ENCODE measurements at places on chromosomes 4 and X. TPM values are rescaled to one million over a fixed set of nuclear protein-coding genes. Genes with fewer than 3 reads are reported as not detected.

GRCh38 chr4:124806403-124806802, 93.9 kb upstream of the ANKRD50 start:
- DNase-seq, result no peak
- no peaks in the 10 kb centered on the region for H3K36me3 ChIP-seq

DNA sequence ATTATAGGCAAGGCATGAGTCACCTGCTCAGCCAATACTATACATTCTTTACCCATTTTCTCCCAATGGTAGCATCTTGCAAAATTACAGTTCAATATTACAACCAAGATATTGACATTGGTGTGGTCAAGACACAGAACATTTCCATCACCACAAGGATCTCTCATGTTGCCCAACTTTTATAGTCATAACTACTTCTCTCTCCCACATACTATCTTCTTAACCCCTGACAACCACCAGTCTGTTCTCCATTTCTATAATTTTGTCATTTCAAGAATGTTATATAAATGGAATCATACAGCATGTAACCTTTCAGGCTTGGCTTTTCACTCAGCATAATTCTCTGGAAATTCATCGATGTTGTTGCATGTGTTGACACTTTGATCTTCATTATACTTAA, 144.9 kb downstream of the ENOX2 start:
- H3K36me3 ChIP-seq, result no peaks in the 10 kb centered on the region
- no peak overlapping the region for H3K4me3 ChIP-seq
- no peak overlapping the region for H3K27ac ChIP-seq
- H3K27me3 ChIP-seq, result no peaks in the 10 kb centered on the region
- H3K4me1 ChIP-seq, result no peaks in the 10 kb centered on the region

DNA sequence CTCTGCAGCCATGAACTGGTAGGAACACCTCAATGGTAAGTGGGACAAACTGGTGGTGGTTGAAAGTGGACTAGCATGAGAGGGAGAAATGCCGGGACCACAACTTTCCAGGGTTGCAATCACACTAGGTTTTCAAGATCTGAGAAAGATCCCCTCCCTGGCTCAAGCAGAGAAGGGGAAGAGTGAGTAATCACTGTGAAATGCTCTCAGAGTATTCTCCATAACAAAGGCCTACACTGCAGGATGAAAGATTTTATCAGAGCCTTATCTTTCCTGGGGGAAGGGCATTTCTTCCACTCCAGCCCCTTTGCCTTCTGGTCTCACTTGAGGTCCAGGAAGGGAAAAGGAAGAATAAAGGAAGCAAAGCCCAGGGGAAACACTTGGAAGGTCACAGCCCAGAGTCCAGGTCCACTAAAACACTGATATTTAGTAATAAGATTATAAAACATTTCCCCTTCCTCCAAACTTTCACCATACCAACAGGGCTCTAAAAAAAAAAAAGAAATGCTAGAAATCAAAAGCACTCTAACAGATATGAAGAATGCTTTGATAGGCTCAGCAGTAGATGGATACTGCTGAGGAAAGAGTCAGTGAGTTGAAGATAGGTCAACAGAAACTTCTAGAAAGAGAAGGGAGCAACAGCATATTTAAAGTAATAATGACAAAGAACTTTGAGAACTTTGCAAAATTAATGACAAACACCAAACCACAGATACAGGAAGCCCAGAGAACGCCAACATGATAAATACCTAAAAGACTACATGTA, 95.9 kb downstream of the WDFY3 start:
- H3K27me3 ChIP-seq, result no peaks in the 10 kb centered on the region
- peak overlapping the region; percentile 71 for H3K27ac ChIP-seq
- no peaks in the 10 kb centered on the region for H3K4me1 ChIP-seq
- peak; percentile 40 for DNase-seq
- H3K36me3 ChIP-seq, result no peaks in the 10 kb centered on the region
- no peak overlapping the region for H3K4me3 ChIP-seq

DNA sequence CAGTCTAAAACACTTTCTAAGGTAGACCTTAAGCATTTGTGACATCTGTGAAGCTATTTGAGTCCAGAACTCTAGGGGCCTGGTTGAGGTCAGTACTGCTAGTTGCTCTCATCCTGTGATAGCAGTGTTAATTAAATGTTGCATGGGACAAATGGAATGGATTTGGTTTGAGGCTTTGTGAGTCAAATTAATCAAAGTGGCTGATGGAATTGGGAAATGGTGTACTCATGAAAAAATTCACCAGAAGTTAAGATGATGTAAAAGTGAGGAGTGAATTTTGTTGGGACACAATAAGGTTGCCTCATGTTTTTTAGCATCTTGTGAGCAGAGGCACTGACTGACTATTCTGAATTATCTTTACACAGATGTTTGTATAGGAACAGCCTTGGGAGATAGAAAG, 99.2 kb upstream of the ARSJ start:
- DNase-seq, result no peak
- H3K4me1 ChIP-seq, result no peaks in the 10 kb centered on the region
- no peaks in the 10 kb centered on the region for H3K36me3 ChIP-seq
- H3K27ac ChIP-seq, result no peak overlapping the region
- H3K4me3 ChIP-seq, result no peak overlapping the region
- no peaks in the 10 kb centered on the region for H3K27me3 ChIP-seq

GRCh38 chr4:145093638-145094037, 4.4 kb downstream of the ANAPC10 start:
- H3K27ac ChIP-seq, result no peak overlapping the region
- no peaks in the 10 kb centered on the region for H3K27me3 ChIP-seq
- peaks cover 8% of the 10 kb centered on the region for H3K4me1 ChIP-seq
- H3K36me3 ChIP-seq, result no peaks in the 10 kb centered on the region
- no peak overlapping the region for H3K4me3 ChIP-seq

DNA sequence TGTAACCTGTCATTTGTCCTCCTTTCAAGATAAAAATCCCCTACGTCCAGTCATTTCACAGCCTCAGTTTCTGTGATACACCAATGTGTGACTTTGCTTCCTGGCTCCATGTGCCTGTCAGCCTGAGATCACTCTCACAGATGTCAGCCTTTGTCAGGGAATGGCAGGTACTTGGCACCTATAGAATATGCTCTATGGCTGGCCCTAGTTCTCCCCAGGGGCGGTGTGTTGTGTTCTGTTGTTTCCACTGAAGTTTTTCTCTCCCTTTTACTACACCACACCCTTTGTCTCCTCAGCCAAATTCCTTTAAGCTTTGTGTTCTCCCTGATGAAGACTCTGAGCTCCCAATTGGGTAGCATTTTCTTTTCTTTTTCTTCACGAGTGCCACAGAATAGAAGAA, 81.7 kb downstream of the ALPK1 start:
- peaks cover 14% of the 10 kb centered on the region for H3K27me3 ChIP-seq
- H3K36me3 ChIP-seq, result no peaks in the 10 kb centered on the region
- H3K4me1 ChIP-seq, result no peaks in the 10 kb centered on the region
- H3K27ac ChIP-seq, result no peak overlapping the region
- DNase-seq, result no peak

- no peaks in the 10 kb centered on the region for H3K27me3 ChIP-seq
- H3K27ac ChIP-seq, result no peak overlapping the region
- no peaks in the 10 kb centered on the region for H3K4me1 ChIP-seq
- H3K4me3 ChIP-seq, result no peak overlapping the region
- H3K36me3 ChIP-seq, result no peaks in the 10 kb centered on the region
Measured at GRCh38 chr4:174444390-174444789, 77.9 kb downstream of the HPGD start.

- peaks cover 3% of the 10 kb centered on the region for H3K4me1 ChIP-seq
- no peak overlapping the region for H3K27ac ChIP-seq
- H3K4me3 ChIP-seq, result no peak overlapping the region
- H3K36me3 ChIP-seq, result no peaks in the 10 kb centered on the region
- H3K27me3 ChIP-seq, result no peaks in the 10 kb centered on the region
- no peak for DNase-seq
Measured at GRCh38 chr4:183388777-183389176, 55.7 kb upstream of the CDKN2AIP start.

GRCh38 chr4:94488670-94489069, 36.9 kb downstream of the PDLIM5 start:
- H3K36me3 ChIP-seq, result no peaks in the 10 kb centered on the region
- H3K27ac ChIP-seq, result peak overlapping the region; percentile 21
- H3K4me1 ChIP-seq, result no peaks in the 10 kb centered on the region
- no peak overlapping the region for H3K4me3 ChIP-seq

DNA sequence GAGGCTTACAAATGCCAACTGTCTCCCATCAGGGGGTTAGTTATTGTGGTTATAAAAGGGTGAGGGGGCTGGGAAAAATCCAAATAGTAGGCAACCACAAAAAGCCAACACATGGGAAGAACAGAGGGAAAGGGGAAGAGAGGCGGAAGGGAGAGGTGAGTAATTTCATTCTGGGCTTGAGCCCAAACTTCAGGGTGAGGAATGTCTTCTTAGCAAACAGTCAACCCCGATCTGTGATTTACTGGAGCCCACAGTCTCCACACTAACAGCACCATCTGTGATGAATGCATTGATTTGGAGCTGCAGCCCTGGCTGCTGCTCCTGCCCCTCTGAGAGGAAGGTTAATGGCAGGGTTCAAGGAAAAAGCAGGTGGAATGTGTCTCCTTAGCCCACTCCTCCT, 162.2 kb upstream of the GPR101 start:
- no peaks in the 10 kb centered on the region for H3K36me3 ChIP-seq
- no peak overlapping the region for H3K4me3 ChIP-seq
- no peaks in the 10 kb centered on the region for H3K4me1 ChIP-seq
- no peak for DNase-seq
- H3K27ac ChIP-seq, result no peak overlapping the region

- no peak for DNase-seq
- no peaks in the 10 kb centered on the region for H3K36me3 ChIP-seq
- H3K4me1 ChIP-seq, result no peaks in the 10 kb centered on the region
- no peak overlapping the region for H3K4me3 ChIP-seq
Measured at GRCh38 chrX:54786967-54787366, 11.1 kb downstream of the ITIH6 start.

GRCh38 chr4:20760053-20760452, 59.8 kb downstream of the PACRGL start:
- no peak overlapping the region for H3K27ac ChIP-seq
- no peaks in the 10 kb centered on the region for H3K27me3 ChIP-seq
- H3K4me1 ChIP-seq, result no peaks in the 10 kb centered on the region
- H3K4me3 ChIP-seq, result no peak overlapping the region
- DNase-seq, result peak; percentile 26

DNA sequence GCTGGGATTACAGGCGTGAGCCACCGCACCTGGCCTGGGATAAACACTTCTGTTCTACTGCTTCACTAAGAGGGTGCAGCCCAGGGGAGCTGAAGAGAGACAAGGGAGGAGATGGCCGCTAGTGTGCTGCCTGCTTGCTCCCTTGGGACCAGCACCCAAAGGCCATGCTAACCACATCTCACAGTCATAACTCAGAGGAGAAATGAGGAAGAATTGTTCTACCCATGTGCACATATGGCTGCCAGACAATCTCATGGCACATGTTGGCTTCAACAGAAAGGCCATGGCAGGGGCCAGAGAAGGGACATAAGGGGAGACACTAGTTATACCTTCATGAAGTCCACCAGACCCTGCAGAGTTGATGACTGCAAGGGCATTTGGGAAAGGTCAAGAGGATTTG, 22.4 kb downstream of the CLDN22 start:
- no peaks in the 10 kb centered on the region for H3K36me3 ChIP-seq
- no peak overlapping the region for H3K4me3 ChIP-seq
- no peak overlapping the region for H3K27ac ChIP-seq
- H3K4me1 ChIP-seq, result no peaks in the 10 kb centered on the region

The ANOS1 gene
- total RNA-seq, result 6.4 TPM

The CHST7 gene
- 5.5 TPM for total RNA-seq

The SLC4A4 gene
- 14.2 TPM for total RNA-seq

The INPP4B gene
- 8.6 TPM for total RNA-seq

The RRH gene
- not detected for total RNA-seq

The REPS2 gene
- total RNA-seq, result 5.0 TPM

The SFRP2 gene
- 15.0 TPM for total RNA-seq

The PRRG3 gene
- total RNA-seq, result 0.20 TPM

The AGTR2 gene
- 0.23 TPM for total RNA-seq

The CTAG1A gene
- not detected for total RNA-seq

The RAB39B gene
- 1.00 TPM for total RNA-seq

The PDE6B gene
- 17.3 TPM for total RNA-seq

All from hepatocyte (in vitro differentiated cells).